ENCODE measurements at places on chromosomes 12 and 14.

- DNase-seq, result no peak
Observed at GRCh38 chr12:65603438-65604351, 220.6 kb upstream of the HMGA2 start.

DNA sequence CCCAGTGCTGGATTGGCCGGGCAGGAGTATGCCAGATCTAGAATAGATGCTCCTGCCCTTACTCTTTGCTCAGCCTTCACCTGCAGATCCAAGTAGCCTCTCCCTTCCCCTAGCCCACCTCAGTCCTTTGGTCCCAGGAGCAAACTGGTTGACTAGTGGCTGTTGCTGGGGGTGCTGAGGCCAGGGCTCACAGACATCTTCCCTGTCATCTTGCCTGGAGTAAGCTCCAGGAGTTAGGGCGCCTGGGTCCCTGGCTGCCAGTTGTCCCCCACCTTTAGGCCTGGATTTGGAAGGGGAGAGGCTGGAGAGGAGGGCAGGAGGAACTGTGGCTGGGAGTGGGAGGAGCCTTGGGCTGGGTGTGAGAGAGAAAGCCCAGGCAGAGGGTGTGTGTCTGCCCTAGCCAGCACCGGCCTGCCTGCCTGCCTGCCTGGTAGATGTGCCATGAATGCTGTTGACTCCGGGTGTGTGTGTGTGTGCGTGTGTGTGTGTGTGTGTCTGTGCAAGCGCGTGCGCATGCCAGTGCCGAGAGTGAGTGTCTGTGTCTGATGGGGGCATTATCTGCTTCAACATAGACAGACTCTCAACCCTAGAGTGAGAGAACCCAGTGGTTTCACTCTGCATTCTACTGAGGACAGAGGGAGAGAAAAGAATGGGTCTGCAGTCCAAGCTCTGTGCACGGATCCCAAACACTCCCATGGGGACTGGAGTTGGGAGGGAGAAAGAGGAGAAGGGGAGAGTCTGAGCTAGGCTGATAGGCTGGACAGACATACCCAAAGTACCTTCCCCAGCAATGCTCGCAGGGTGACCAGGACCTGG is 845 bp upstream of the RARG start:
- DNase-seq, result no peak

DNA sequence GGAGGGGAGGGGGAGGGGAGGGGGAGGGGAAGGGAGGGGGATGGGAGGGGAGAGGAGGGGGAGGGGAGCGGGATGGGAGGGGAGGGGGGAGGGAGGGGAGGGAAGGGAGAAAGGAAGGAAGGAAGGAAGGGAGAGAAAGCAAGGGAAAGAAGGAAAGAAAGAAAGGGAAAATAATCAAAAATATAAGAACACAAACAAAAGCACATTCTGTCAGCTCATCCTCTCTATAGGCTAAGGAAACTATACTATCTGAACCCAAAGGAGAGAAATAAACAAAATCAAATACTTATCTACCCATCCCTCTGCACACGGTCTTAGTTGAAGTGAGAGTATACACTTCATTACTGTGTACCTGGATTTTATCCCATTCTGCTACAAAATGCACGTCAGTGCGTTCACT is 26.9 kb downstream of the MANSC1 start:
- no peak for DNase-seq

DNA sequence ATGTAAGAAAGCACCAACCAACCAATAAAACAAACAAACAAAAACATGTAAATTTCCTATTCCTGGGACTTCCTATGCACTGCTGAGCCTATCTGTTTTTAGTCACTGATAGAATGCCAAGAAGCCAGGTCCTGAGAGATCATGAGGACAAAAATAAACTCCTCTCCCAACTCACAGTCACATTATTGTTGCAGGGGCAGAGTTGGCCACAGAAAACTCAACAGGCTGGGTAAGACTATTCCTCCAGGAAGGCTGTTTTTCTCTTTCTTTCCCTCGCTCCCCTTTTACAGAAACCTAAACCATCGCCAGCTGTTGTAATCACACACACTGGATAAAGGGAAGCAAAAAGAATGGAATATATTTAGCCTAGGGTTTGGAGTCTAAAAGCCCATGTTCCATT is 55.8 kb upstream of the METAP2 start:
- DNase-seq, result no peak

GRCh38 chr12:82688596-82688995 is 1.9 kb downstream of the TMTC2 start:
- no peak for DNase-seq

GRCh38 chr12:44193281-44193680 is 357.4 kb downstream of the TMEM117 start:
- no peak for DNase-seq

DNA sequence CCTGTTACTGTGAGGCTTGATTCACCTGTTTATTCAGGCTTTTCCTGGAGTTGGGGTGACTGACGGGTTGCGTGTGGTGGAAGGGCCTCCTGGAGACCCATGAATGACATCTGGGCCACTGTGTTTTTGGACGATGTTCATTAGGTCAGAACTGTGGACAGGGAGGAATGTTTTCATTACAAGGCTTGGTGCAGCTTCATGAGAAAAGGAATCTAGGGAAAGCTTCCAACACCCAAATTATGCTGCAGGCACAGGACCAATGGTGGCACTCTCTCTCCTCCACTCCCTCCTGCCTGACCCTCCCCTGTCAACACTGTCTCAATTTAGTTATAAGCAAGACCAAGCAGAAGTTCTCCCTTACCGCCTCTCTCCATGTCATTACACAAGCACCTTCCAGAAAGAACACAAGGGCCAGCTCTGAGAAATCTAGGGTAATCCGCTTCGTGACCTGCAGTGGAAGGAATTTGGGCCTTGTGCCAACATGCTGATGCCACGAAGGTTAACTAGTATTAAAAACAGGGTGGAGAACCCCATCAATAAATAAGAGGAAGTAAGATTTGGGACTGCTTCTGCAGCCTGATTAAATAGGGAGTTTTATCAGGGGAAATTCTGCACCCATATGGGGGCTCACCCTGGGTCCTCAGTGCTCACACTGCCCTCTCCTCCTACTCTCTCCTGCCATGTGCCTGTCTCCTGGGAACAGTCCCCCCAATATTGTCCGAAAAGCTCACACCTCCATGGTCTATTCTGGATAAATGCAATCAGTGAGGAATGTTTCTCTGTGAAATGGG is 200.3 kb downstream of the KTN1 start:
- no peak for DNase-seq

- no peak for DNase-seq
Observed at GRCh38 chr12:31570880-31571279, 20.1 kb downstream of the DENND5B start.

GRCh38 chr12:14138495-14138894 is 157.1 kb upstream of the GRIN2B start:
- DNase-seq, result no peak

DNA sequence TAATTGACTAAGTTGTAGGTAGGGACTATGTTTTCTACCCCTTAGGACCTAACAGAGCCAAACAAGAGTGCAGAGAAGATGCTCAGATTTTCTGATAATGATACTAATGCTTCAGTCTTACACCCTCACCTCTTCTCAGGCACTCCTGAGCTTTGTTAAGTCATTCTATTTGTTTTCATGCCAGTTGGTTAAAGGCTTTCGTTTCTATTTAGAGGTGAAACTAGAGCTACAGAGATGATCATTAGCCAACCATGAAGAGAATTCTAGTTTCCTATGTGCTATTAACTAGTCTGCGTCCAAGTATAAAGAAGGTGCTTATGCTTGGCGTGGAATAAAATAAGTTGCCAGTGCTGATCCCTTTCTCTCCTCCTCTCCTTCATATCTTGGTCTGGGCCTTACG is 34.6 kb upstream of the PYGL start:
- no peak for DNase-seq

GRCh38 chr12:51635346-51635745 is 44.3 kb downstream of the SCN8A start:
- no peak for DNase-seq

DNA sequence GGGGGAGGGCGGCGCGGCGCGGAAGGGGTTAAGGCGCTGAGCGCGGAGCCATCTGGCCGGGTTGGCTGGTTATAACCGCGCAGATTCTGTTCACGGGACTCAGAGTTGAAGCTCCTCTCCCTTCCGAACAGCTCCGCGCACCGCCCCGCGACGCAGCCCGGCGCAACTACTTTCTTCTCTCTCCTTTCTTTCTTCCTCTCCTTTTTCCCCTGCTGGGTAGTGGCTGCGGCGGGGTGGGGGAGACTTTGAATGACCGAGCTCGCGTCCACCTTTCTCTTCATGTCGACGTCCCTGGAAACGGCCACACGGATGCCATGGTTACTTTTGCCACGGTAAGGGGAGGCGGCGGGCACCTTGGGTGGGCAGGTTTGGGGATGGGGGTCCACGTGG is at the start of gene NTF3:
Gene NTF3 (plus strand): TSS at position 98 of the 390 bp plus-strand sequence. CDS start 217 bp downstream, at position 315.
- no peak for DNase-seq

DNA sequence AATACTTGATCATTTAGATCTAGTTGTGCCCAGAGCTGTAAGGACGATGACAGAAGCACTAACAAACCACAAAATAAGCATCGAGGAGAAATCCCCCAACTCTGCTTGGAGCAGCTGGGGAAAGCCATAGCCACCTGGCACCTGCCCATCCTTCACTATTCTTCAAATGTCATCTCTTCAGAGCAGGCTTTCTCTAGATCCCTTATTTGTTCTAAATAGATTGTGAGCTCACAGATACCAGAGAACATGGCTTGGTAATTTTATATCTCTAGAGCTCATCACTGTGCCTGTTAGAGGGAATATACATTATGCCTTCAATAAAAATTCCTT is 50.9 kb downstream of the GRIP1 start:
- DNase-seq, result no peak

GRCh38 chr12:107668320-107669098 is 17.1 kb upstream of the PWP1 start:
- DNase-seq, result no peak

DNA sequence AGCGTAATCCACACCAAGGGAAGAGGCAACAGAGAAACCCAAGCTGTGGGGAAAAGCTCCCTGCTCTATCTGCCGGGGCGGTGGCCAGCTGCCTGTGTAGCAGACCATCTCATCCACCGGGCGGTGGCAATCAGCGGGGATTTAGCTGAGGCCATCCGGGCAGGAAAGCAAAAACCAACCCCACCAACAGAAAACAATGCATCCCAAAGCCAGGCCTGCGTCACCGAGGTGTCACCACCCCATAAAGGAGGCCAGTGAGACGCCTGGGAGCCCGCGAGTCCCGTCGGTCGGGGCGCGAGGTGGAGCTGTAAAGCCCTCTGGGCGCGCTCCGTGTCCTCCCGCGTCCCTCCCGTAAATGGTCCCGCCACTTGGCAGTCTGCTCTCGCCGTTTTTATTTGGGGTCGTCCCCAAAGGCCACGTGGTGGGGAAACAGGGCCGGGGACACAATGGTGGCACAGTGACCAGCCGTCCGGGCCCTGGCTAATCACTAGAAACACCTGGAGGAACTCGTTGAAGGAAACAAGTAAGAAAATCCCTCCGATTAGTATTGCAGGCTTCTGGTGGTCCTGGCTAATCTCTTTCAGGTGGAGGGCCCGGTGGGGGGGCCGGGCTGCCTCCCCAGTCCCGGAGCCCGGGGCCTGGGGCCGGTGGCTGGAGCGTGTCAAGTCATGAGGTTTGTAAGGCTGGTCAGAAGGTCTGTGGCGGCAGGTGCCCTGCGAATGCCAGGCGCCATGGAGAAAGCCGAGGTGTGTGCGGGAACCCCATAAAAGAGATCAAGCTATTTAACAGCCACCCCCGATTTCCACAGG is 94.7 kb upstream of the GSC start:
- DNase-seq, result no peak

- DNase-seq, result no peak
Observed at GRCh38 chr12:132219323-132219722, 75.1 kb downstream of the NOC4L start.

- no peak for DNase-seq
Observed at GRCh38 chr14:80403036-80403435, 191.7 kb upstream of the DIO2 start.

GRCh38 chr14:94164685-94165431 is 9.3 kb upstream of the PPP4R4 start:
- no peak for DNase-seq

DNA sequence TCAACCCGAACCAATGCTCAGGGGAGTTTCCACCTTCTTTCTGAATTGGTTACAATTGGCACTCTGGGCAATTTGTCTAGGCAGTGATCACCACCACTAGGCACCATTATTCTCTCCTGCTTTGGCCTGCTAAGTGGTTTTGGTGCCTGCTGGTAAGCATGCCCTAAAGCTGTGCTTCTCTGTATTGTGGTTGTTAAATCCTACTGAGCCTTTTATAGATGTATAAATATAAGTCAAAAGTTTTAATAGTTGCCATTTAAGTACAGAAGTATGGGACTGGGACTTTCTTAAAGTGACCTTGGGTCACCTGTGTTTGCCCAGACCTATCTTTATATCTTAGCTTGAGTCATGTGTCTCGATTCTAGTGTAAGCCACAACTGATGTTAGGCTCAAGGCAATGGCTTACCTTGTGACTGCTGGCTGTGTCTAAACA is 475.9 kb downstream of the SLC16A7 start:
- no peak for DNase-seq

- DNase-seq, result no peak
Observed at GRCh38 chr14:55383541-55384140, 28.0 kb downstream of the ATG14 start.

DNA sequence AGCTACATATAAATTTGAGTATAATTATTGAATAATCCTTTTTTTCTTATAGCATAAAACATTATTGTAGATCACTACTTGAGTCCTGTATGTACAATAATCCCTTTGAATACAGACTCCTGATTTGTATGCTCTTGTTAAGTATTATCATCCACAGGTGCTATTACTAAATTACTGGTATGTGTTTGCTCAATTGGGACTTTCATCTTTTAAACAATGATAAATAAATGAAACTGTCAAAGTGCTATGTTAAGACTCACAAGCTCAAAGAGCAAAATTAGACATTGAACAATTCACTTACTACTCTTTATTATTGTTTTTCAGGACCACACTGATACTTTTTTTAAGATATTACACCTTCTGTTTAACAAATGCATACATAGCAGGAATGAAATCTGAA is 17.8 kb downstream of the MIA2 start:
- DNase-seq, result no peak

DNA sequence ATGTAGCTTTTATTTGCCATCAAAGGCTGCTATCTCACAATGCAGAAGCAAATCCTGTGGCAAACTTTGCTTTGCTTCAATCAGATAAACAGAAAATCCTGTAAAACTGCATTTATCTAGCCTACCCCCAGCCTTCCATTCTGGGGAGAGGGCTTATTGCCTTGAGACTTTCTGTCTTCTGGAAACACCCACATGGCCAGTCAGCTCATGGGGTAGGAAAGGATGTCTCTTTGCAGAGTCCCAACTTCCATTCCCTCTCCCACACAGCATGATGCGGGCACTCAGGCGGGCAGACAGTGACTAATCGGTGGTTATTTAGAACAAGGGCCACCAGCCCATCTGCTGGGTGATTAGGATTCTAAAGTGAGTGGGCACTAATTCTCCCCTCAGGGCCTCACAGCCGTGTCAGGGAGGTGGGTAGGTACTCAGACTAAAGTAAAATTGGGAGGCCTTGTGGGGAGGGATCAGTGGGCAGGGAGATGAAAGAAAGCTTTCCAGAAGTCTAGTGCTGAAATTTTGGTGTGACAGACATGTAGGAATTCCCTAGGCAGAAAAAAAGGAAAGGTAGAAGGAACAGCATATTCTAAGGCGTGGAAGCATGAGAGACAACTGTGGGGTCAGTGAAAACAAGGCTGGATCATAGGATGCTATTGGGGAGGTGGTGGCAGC is 720.5 kb downstream of the VRK1 start:
- DNase-seq, result no peak

- no peak for DNase-seq
Observed at GRCh38 chr12:98439981-98440581, 75.3 kb upstream of the TMPO start.

- DNase-seq, result no peak
Observed at GRCh38 chr12:65534238-65534841, 255.9 kb downstream of the MSRB3 start.
